Osteoblast (primary cell): ENCODE measurements at places on chromosomes 1 and 21. TPM values are rescaled to one million over a fixed set of nuclear protein-coding genes. Genes with fewer than 3 reads are reported as not detected.

Gene CFAP107
- total RNA-seq = not detected in 2 replicates

Gene RBM34
- 55.0 and 58.9 TPM in 2 replicates for total RNA-seq

Gene SSU72
- total RNA-seq = 67.2 and 73.1 TPM in 2 replicates

Gene KIF21B
- under 0.01 TPM in 2 replicates for total RNA-seq

Gene DNAH14
- 25.0 and 31.8 TPM in 2 replicates for total RNA-seq

Gene PARS2
- 6.2 and 7.4 TPM in 2 replicates for total RNA-seq

Gene TMPRSS15
- total RNA-seq = not detected in 2 replicates

Gene SF3B4
- 12.4 and 13.4 TPM in 2 replicates for total RNA-seq

Gene NFASC
- 28.6 and 36.9 TPM in 2 replicates for total RNA-seq

Gene NOTCH2
- total RNA-seq = 305 and 330 TPM in 2 replicates

Gene ERMAP
- 21.7 and 29.2 TPM in 2 replicates for total RNA-seq

Gene UMODL1
- under 0.01 TPM in 1 of 2 replicates, not detected in the other for total RNA-seq

Gene OPRD1
- not detected in 2 replicates for total RNA-seq

Gene SLAMF8
- total RNA-seq = under 0.01 and 0.36 TPM in 2 replicates

Gene MEF2D
- 12.4 and 14.1 TPM in 2 replicates for total RNA-seq

Gene POU3F1
- total RNA-seq = under 0.01 TPM in 2 replicates

Gene NTNG1
- total RNA-seq = 3.6 and 6.2 TPM in 2 replicates

Gene LENEP
- 0.88 TPM in 1 of 2 replicates, not detected in the other for total RNA-seq

Gene GREM2
- total RNA-seq = 4.7 and 5.6 TPM in 2 replicates

Gene ZNF593OS
- not detected in 2 replicates for total RNA-seq

Gene AIRE
- not detected in 2 replicates for total RNA-seq

Gene TCHH
- not detected in 2 replicates for total RNA-seq

Gene FAM151A
- not detected in 2 replicates for total RNA-seq

Gene LCE1C
- total RNA-seq = not detected in 2 replicates

Gene SERPINC1
- under 0.01 TPM in 1 of 2 replicates, not detected in the other for total RNA-seq

Gene C2CD2
- 33.9 and 40.9 TPM in 2 replicates for total RNA-seq

Gene ELAVL4
- not detected in 2 replicates for total RNA-seq

Gene CACNA1S
- not detected in 2 replicates for total RNA-seq

Gene TLR5
- under 0.01 and 0.88 TPM in 2 replicates for total RNA-seq

Gene KCNE2
- total RNA-seq = not detected in 2 replicates

Gene ABCG1
- under 0.01 and 0.72 TPM in 2 replicates for total RNA-seq

Gene TEX38
- total RNA-seq = 0.29 TPM in 1 of 2 replicates, not detected in the other

Gene ORC1
- total RNA-seq = 0.72 and 1.2 TPM in 2 replicates
